NCI-H1105 treated with DMSO at 0.1 percent for 48 hours (cell line): ENCODE measurements at places on chromosomes 2 and 18.

DNA sequence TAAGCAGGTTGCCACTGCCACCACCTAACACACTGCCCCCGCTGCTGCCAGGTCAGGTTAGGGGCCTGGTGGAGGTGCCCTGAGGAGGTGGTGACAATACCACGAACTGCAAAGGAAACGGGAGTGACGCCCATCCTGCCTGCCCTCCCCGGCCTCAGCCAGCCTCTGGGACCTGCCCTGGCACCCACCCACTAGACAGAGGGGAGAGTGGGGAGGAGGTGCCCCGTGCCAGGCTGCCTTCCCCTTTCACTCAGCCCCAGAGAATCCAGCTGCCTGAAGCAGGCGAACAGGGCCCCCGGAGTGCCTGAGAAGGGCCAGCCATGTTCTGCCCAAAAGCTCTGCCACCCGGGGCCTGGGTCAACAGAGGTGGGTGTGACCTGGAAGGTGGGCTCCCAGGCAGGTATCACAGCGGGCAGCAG lies 44.5 kb upstream of the FOSL2 start:
- no peak for DNase-seq

DNA sequence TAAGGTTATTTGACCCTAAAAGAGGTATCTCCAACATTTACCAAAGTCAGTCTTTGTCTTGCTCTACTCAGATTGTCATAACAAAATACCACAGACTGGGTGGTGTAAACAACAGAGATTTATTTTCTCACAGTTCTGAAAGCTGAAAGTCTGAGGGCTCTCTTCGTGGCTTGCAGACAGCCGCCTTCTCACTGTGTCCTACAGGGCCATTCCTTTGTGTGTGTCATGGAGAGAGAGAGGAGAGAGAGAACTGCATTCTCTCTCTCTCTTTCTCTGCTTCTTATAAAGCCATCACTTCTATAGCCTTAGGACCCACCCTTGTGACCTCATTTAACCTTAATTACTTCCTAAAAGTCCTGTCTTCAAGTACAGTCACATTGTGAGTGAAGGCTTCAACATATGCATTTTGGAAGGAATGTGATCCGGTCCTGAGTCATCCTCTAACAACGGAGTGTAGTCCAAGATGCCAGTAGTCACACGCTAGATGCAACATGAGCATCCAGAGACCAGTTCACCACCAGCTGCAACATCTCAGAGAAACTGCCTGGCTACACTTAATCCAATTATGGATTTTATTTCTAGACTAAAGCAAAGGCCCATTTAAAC lies 130.2 kb downstream of the CD226 start:
- no peak for DNase-seq

- no peak for DNase-seq
Measured at GRCh38 chr2:177325554-177325953, 61.0 kb upstream of the NFE2L2 start.

- no peak for DNase-seq
Measured at GRCh38 chr2:177711483-177712265, 319.1 kb downstream of the AGPS start.

- no peak for DNase-seq
Measured at GRCh38 chr2:227805578-227805977, 8.1 kb upstream of the CCL20 start.

DNA sequence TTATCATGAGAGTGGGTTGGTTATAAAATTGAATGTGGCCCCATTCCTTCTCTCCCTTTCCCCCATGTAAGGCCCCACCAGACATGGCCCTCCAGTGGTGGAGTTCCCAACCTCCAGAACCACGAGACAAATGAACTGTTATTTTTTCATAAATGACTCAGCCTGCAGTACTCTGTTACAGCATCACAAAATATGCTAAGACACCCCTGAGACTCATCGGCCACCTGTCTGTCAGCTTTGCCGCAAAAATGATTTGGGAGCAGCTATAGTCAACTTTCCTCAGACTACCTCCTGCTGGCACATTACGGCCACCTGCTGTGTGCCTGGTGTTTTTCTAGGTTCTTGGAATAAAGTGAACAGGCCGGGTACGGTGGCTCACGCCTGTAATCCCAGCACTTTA lies 21.4 kb upstream of the C1QL2 start:
- DNase-seq: no peak

DNA sequence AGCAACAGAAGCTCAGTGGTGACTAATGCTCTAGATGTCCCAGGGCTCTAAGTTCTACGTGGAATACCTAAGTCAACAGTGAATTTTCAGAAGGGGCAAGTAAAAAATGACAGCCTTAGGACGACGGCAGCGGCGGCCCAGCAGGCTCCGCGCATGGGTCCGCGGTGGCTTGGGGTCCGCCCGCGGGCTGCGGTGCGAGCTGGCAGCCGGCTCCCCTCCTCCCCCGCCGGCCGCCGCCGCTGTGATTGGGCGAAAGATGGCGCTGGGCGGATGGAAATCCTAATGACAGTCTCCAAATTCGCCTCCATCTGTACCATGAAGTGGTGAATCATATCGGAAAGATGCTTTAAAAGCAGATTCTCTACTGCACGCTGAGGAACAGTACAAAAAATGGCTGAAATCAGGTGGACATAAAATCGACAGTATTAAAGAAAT lies 74.7 kb downstream of the HNRNPLL start:
- peak; percentile 62 for DNase-seq

DNA sequence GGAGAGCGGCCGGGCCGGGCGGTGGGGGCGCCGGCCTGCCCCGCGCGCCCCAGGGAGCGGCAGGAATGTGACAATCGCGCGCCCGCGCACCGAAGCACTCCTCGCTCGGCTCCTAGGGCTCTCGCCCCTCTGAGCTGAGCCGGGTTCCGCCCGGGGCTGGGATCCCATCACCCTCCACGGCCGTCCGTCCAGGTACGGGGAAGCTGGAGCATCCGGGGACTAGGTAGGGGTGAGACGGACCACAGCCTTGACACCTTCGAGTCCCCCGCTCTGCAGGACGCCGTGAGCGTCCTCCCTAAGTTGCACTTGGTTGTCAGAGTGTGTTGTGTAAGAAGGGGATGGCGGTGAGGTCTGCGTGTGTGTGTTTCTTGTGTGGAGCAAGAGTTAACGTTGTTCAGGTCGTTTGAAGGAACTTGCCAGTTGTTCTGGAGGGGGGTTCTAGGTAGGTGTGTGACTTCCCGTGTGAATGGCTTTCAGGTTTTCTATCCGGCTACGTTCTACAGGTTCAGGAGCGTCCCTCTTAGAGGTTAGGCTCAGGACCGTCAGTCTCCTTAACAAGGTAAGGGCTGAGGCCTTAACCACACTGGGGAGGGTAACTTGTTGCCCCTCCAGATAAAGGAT lies 393 bp downstream of the IL1R1 start:
- no peak for DNase-seq

GRCh38 chr18:27544206-27544605 lies 359.1 kb upstream of the CHST9 start:
- no peak for DNase-seq

GRCh38 chr2:236705295-236706105 lies 135.9 kb downstream of the ACKR3 start:
- no peak for DNase-seq

DNA sequence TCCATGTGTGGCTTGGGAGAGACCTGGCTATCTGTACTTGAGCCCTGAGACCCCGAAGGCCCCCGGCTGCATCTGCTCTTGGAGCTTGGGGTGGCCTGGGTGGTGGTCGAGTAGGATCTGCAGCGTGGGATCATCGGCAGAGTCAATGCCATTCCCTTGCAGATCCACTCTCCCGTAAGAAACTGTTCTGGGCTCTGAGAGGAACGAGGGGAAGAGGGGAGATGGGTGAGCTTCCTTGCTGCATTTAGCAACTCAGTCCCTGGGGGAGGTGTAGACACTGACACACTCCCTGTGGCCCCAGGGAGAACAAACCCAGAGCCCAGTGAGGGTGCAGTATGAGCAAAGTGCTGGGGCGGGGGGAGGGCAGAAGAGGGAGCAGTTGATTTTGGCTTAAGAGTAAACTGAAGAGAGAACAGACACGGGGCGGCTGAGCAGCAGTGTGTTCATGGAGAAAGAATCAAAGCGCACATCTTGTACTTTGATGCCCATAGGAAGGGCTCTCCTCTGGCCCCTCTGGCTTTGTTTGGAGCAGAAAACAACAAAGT lies 8.5 kb downstream of the GREB1 start:
- DNase-seq: no peak

- DNase-seq: peak; percentile 92
Measured at GRCh38 chr18:48139431-48140347, 209.2 kb upstream of the SMAD2 start.
